ENCODE measurements at places on chromosomes 11 and 22. TPM values are rescaled to one million over a fixed set of nuclear protein-coding genes. Genes with fewer than 3 reads are reported as not detected.

SHANK2 gene
- total RNA-seq = 3.9 TPM

SNX15 gene
- 12.3 TPM for total RNA-seq

GRCh38 chr11:66689661-66690590 is 12.2 kb upstream of the RBM4B start:
- DNase-seq = no peak

DNA sequence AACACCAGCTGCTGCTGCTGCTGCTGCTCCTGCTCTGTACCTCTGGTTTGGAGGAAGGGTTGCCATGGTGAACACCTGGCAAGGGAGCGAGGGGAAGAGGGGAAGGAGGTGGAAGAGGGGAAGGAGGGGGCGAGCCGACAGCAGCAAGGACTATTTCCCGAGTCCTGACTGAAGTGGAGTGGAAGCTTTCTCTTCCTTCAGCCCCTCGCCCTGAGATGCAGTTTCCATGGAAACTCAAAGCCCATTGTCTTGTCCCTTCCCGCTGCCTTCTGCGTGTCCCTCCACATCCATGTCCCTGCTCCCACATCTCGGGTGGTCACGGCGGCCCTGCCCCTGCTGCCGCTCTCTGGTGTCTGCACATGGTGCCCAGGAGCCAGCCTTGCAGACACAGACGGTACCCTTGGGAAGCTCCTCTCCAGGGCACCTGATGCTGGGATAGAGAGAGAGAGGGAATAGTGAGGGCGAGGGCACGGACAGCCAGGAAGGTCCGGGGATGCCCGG is 28.6 kb downstream of the FAM83F start:
- DNase-seq = no peak

- DNase-seq = no peak
Measured at GRCh38 chr11:78647266-78647915, 72.7 kb upstream of the NARS2 start.

DNA sequence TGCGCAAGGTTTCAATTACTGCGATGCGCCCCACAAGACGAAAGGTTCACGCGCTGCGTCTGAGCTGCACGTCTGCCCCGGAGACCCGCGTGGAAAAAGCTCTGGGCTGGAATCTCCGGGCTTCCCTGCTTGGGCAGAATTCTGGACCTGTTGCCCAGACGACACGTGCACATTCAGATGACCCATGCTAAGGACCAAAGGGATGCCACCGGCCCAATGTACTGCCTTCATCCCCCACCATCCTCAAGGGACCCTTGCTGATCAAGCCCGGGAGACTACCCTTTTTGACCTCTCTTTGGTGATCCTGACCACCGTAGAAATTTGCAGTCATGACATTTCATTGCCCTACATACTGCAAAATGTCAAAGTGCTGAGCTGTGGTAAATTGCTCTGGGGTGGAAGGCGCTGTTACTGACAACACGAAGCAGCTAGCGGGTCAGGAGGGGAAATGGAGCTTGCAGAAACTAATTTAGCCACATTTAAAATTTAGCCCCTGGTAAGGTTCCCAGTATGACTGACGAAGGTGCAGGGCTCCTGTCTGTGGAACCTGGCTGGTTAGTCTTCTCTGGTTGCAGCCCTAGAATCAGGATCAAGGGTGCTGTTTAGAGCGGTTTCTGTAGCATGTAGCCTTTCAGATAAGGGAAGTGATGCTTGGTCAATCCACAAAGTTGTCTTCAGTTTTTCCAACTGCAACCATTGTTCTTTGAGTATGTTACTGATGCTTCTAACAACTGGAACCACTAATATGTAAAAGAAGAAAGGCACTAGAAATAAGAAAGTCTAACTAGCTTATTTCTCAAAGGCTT is 81.9 kb downstream of the PRR5L start:
- no peak for DNase-seq

- DNase-seq = no peak
Measured at GRCh38 chr22:20155330-20156041, 4.6 kb upstream of the CCDC188 start.
